ENCODE measurements at places on chromosomes 6 and 20.

DNA sequence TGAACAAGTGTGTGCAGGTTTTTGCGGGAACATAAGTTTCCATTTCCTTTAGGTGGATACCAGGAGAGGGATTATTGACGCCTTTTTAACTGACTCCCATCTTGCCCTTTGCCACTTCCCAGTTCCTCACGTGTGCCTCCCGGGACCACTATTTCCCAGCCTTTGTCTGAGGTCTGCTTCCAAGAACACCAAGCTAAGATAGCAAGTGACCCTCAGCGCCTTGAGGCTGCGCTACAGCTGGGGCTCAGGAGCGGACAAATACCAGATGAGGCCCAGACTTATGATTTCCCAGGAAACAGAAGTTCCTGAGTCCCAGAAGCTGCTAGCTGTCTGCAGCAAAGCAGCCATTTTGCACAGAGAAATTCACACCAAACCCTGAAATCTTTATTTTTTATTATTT lies 216.7 kb downstream of the SYNDIG1 start:
- DNase-seq, result no peak

- DNase-seq, result no peak
Measured at GRCh38 chr6:161549977-161550655, 276.3 kb upstream of the AGPAT4 start.

DNA sequence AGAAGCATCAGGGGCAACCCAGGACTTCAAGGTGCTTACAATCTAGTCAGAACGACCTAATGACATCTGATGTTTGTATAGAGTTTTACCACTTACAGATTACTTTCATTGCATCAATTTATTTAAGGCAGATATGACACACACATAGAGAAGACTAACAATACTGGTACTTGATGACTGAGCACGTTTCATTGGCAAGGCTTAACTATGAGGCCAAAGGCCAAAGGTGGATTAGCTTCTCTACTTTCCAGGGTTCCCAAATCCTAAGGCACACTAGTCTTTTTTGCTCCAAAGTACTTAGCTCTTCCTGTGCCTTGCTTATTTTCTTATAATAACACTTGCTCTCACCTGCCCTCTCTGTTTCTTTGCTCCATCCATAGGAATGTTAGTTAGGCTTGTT lies 406.2 kb downstream of the ZFAND3 start:
- DNase-seq, result no peak

- DNase-seq, result no peak
Measured at GRCh38 chr6:48423640-48424365, 312.8 kb upstream of the PTCHD4 start.

- DNase-seq, result no peak
Measured at GRCh38 chr6:160378218-160378617, 30.0 kb downstream of the SLC22A3 start.

GRCh38 chr20:51189814-51190782 lies 167.2 kb upstream of the KCNG1 start:
- DNase-seq, result no peak

- DNase-seq, result no peak
Measured at GRCh38 chr6:148068437-148069061, 274.1 kb upstream of the SASH1 start.

GRCh38 chr6:7721649-7722048 lies 4.2 kb upstream of the BMP6 start:
- no peak for DNase-seq

DNA sequence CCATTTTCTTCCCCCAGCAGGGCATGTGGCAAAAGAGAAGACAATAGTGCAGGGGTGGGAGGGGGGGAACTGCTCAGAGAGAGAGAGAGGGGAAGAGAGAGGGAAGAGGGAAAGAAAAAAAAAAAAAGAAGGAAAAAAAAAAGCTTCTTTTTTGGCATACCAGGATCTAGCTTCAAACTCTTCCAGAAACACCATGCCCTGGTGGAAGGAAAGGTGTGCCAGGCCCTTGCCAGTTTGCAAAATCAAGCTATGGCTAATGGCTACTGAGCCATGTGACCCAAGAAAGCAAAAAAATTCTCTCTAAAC lies 326 bp downstream of the ZMYND8 start:
- no peak for DNase-seq

- no peak for DNase-seq
Measured at GRCh38 chr6:21710908-21711627, 117.5 kb downstream of the SOX4 start.

- DNase-seq, result no peak
Measured at GRCh38 chr20:2809690-2810089, 5.1 kb upstream of the C20orf141 start.

DNA sequence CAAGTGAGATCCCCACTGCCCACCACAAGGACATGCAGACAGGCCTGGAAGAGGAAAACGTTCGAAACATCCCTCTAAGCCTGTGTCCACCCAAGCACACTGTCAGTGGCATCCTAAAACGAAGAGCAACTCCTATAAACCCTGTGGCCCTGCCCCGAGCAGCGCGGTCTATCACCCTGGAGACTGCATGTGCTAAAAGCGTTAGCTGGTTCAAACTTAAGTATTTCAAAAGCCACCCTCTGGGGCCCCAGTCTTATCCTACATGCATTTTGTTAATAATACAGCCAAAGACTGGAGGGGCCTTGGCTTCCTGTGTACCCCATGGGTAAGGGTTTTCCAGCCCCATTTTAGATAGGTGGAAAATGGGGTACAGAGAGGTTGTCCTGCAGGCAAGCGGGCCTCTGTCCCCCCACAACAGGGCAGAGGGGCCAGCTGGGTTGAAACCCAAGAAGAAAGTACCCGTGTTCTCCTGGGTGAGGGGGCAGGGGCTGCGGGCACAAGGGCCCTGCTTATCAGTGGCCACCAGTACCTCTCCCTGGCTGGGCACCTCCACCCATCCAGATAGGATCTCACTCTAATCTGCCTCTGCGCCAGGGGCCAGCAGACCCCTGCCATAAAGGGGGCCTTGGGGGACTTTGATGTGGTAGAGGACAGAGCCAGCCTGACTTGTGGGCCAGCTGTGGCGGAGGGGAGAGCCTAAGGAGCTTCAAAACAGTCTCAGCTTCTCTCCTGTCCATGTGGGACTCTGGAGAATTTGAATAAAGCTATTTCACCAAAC lies 28.3 kb downstream of the PREX1 start:
- no peak for DNase-seq

DNA sequence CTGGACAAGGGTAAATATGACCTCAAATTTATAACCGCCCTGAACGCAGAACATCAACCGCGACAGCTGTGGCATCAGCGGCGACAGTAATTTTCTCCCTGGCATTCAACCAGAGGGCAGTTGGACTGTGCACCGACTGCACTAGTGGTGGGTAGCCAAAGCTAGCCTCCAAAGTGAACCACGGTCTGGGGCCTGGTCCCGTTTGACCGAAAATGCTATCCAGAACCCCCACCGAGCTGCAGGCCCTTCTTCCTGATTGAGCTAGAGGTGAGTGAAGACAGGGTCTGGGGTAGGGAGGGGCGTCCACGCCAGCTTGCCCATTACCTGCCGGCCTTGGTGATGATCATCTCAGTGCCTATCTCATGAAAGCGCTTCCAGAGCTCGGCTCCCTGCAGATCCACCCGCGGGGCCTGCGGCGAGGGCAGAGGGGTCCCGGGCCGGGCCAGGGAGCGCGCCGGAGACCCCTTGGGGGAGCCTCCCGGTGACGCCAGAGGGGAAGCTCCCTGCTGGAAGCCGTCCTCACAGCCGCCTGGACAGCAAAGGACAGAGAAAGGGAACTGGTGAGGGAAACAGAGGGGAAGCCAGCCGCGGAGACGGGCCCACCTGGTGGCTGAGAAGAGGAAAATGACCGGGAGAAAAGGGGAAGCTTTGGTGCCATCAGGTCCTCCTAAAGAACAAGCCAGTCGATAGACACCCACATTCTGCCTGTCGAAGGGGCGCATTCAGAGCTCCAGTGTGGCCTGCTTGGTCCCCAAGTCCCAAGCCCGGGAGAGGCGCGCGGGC lies 2.0 kb downstream of the TBX18 start:
- no peak for DNase-seq

DNA sequence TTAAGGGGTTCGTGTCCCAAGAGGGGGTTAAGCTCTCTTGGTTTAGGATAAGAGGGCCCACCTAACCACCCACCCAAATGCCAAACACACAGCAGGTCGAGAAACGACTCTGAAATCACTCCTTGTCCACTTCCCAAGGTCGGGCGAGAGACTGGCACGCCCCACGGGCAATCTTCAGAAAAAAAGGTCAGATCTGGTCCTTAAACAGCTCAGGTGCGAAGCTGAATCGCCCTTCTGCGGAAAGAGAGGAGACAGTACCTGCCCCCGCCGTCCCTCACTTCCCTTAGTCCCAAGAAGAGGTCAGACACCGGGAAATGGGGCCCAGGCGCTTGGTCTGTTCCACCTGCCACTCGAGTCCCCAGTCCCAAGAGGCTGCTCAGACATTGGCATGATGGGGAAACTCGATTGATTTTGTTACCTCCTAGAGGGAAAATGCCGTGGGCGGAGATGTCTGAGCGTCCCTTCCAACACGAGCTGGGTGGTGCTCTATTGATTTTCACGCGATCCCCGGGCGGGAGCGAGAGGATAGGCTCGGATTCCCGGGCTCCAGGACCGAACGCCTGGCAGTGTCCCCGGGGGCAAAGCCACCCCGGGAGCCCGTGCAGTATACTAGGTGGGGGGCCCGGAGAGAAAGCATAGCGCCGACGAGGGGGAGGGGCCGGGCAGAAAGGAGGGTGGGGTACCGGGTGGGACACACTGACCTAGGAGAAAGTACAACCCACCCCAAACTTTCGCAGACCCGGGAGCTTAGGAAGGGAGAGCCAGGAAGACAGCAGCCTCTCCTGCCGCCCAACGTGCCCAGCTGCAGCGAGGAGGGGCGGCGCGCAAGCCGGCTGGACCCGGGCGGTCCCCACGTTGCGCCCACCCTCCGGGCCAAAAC lies 1.1 kb upstream of the SAMD5 start:
- DNase-seq, result no peak

DNA sequence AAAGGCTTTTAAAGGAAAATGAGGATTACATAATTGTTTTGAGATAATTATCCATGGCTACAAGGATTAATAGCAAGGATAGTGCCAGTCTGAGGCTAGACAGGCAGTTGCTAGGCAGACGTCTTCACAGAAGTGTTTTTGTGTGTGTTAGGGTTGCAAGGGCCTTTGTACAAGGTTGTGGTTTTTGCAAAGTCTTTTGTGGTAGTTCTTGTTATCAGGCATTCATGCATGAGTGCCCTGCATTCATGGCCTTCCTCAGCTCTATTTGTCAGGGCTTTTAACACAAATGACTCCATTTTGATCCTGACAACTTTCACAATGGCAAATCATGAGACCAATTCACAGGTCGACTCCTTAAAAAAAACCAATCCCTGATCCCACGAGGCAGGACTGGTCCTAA lies 68.1 kb upstream of the TXNDC5 start:
- no peak for DNase-seq

- DNase-seq, result no peak
Measured at GRCh38 chr6:158793432-158793831, 25.7 kb downstream of the EZR start.

DNA sequence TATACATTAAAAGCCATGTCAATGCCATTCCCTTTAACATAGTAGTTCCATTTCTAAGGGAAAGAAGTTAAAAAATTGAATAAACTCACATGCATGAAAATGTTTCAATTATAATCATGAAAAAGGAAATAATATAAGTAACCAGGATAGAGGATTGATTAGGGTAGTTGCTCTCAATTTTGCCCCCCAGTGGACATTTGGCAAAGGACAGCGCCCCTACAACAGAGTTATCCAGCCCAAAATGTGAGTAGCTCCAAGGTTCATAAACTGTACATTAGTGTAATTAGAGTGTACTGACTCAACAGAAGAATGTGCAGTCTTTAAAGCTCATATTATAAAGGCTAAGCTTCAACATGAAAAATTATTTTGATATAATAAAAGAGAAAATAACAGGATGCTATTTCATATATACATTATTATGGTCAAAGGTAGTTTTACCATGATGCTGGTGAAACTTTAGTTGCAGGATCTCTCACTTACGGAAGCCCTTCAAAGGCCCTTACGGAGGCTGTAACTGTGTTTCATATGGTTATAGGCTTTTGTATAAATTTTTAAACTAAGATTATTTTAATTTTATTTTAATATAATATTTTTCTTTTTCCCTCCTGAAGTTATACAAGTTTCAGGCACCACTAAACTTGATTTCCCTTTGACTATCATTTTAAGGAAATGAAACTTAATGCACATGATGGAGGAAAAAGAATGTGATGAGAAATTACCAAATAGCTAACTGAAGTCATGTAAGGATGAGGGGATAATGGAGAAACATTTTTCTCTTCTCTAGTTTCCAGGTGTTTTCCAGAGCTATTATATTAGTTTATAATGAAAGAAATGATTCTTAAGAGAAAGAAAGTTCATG lies 403.6 kb downstream of the PLCB1 start:
- no peak for DNase-seq

- no peak for DNase-seq
Measured at GRCh38 chr6:15500078-15500740, 162.6 kb downstream of the DTNBP1 start.

- DNase-seq, result no peak
Measured at GRCh38 chr6:135909737-135910387, 58.4 kb downstream of the PDE7B start.

DNA sequence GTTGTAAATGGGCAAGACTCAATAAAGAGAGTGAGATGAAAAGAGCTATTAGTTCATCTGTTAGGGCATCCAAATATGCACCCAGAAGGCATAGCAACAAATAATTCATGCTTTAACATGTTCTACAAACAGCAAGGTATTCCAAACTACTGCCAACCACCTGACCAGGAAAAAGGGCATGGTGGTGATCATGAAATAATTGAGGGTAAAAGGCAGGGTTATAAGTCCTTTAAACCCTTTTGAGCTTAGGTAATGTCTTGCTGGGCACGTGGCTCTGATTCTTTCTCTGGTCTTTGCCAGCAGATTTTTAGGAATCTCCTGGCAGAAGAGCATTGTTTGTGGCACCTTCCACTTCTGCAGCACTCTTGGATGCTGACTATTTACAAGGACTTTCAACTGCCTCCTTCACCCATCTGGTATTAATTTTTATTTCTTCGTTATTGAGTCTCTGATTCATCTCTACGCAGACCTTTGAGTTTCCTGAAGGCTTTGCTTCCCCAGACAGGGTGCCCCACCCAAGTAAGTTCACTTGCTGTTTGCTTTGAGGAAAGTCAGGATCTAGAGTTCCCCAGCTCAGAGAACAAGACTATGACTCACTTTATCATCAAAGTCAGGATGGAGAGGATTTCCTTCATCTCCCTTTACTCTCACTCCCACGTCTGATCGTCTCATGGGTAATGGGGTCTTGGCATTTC lies 83.4 kb upstream of the NEDD9 start:
- DNase-seq, result no peak

GRCh38 chr20:24718696-24719095 lies 230.4 kb upstream of the CST7 start:
- DNase-seq, result no peak

GRCh38 chr20:52047811-52048764 lies 143.5 kb downstream of the ZFP64 start:
- no peak for DNase-seq

GRCh38 chr20:50569864-50570836 lies 60.0 kb downstream of the PTPN1 start:
- DNase-seq, result no peak

GRCh38 chr6:166474721-166475565 lies 92.2 kb upstream of the MPC1 start:
- no peak for DNase-seq

- no peak for DNase-seq
Measured at GRCh38 chr6:1325461-1326309, 13.8 kb downstream of the FOXQ1 start.
